Pulmonary artery endothelial cell (primary cell): ENCODE measurements at places on chromosomes 6 and 20.

- no peak for DNase-seq
Measured at GRCh38 chr6:36201612-36202011, 5.1 kb downstream of the BRPF3 start.

GRCh38 chr20:34954904-34955230, 739 bp downstream of the GSS start:
- DNase-seq = no peak

- DNase-seq = no peak
Measured at GRCh38 chr20:57275813-57276212, 9.4 kb upstream of the BMP7 start.

- DNase-seq = no peak
Measured at GRCh38 chr20:44632103-44632752, 19.3 kb downstream of the ADA start.

- DNase-seq = no peak
Measured at GRCh38 chr6:2426561-2427340, 181.3 kb upstream of the GMDS start.

GRCh38 chr6:31585491-31585890, 586 bp upstream of the LST1 start:
- DNase-seq = no peak

GRCh38 chr6:83221889-83222479, 28.8 kb downstream of the RWDD2A start:
- DNase-seq = peak; percentile 3

GRCh38 chr6:30325873-30326525, 728 bp upstream of the TRIM39 start:
- peak; percentile 46 for DNase-seq

DNA sequence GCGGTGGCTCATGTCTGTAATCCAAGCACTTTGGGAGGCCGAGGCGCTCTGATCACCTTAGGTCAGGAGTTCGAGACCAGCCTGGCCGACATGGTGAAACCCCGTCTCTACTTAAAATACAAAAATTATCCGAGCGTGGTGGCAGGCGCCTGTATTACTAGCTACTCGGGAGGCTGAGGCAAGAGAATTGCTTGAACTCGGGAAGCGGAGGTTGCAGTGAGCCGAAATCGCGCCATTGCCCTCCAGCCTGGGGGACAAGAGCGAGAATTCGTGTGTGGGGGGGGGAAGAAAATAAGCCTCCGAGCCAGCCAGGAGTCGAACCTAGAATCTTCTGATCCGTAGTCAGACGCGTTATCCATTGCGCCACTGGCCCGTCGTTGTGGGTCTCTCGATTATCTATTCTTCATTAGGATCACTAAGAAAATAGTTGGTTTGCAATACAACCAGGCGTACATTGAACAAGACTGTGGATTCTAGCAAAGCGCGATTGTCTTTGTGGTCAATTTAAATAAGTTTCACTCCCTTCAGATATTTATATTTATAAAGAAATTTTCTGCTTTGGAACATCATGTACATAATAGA, 33.9 kb upstream of the PRSS16 start:
- DNase-seq = no peak

- DNase-seq = no peak
Measured at GRCh38 chr6:130035211-130035610, 16.8 kb downstream of the L3MBTL3 start.
